BJ (cell line): ENCODE measurements at places on chromosomes 7 and 10.

- DNase-seq, result no peak
Measured at GRCh38 chr7:107815254-107815882, 12.3 kb upstream of the SLC26A3 start.

GRCh38 chr7:13117103-13117502, 429.7 kb downstream of the ARL4A start:
- no peak for DNase-seq

GRCh38 chr7:122965306-122965705, 30.2 kb downstream of the TAS2R16 start:
- DNase-seq, result no peak

DNA sequence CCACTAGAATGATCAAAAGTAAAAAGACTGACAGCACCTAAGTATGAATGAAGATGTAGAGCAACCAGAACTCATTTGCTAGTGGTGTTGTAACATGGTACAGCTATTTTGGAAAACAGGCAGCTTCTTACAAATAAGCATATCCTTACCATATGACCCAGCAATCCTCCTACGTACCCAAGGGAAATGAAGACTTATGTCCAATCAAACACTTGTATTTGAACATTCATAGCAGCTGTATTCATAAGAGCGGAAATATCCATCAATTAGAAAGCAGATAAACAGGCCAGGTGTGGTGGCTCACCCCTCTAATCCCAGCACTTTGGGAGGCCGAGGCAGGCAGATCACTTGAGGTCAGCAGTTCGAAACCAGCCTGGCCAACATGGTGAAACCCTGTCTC, 53.0 kb downstream of the KLRG2 start:
- no peak for DNase-seq

- no peak for DNase-seq
Measured at GRCh38 chr10:12355384-12355783, 6.0 kb downstream of the CAMK1D start.

GRCh38 chr7:142798451-142799436, 28.0 kb downstream of the PRSS2 start:
- no peak for DNase-seq

DNA sequence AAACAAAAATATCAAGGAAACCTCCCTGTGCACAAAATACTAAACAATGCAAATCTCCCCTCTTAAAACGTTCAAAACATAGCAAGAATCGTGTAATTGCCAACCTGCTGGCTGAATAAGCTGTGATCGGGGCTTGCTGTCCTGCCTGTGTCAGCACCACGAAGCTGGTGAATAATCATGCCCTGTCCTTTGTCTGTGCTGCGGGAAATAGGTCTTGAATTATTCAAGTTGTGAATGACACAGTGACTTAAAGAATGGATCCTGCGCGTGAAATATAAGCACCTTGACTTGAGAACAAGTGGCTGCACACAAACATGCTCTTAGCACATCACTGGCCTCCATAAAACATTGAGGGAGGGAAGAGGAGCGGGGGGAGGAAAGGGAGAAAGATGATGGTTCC, 130.2 kb downstream of the OAT start:
- no peak for DNase-seq

- no peak for DNase-seq
Measured at GRCh38 chr10:108749042-108749441, 1174.3 kb downstream of the XPNPEP1 start.

GRCh38 chr10:88932539-88933256, 19.9 kb downstream of the ACTA2 start:
- peak; percentile 71 for DNase-seq

DNA sequence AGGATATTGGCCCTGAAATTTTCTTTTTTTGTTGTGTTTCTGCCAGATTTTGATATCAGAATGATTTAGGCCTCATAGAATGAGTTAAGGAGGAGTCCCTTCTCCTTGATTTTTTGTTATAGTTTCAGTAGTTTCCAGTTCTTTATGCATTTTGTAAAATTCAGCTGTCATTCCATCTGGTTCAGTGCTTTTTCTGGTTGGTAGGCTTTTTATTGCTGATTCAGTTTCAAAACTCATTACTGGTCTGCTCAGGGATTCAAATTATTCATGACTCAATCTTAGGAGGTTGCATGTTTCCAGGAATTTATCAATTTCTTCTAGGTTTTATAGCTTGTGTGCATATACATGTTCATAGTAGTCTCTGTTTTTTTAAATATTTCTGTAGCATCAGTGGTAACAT, 10.1 kb upstream of the TMEM196 start:
- no peak for DNase-seq

DNA sequence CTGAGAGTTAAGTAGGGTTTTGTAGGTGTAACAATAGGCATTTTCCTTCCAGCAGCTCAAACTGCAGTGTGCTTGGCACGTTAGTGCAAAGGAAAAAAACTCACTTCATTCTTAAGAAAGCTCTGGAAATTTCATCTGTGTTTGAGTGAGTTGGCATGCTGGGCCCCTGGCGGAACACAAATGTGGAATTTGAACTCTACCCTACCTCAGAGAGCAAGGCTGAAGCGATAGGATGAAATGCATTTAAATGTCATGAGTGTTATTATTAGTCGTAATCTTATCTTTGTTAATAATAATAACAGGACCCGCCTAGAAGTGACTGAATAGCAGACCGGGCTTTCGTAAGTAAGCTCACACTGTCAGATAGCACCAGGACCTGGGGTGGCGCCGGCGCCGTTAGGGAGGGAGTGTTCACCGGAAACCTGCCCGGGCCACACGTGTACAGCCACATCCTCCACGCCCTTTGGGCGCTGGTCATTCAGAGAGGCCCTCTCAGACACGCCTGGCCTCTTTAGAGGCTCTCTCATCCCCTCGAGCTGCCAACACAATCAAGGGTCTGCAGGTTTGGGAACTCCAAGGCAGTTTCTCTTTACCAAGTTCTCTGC, 63.5 kb downstream of the GRK5 start:
- no peak for DNase-seq

DNA sequence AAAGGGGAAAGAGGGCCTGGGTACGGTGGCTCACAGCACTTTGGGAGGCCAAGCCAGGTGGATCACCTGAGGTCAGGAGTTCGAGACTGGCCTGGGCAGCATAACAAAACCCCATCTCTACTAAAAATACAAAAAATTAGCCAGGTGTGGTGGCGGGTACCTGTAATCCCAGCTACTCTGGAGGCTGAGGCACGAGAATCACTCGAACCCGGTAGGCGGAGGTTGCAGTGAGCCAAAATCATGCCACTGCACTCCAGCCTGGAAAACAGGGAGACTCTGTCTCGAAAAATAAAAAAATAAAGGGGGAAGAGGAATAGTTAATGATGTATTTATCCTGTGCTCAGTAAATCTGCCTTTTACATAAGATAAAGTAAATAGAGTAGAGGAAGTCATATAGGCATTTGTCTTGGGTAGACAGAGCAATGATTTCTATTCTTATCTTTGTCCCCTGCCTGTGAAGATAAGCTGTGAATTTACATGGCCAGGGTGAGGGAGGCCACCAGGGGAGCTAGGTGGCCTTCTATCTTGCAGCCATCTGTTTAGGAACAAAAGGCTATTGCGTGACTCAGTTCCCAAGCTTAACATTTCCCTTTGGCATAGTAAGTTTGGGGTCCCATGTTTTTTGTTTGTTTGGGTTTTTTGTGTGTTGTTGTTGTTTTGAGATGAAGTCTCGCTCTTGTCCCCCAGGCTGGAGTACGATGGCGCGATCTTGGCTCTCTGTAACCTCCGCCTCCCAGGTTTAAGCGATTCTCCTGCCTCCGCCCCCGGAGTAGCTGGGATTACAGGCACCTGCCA, 73.2 kb upstream of the GTF2I start:
- DNase-seq, result no peak

DNA sequence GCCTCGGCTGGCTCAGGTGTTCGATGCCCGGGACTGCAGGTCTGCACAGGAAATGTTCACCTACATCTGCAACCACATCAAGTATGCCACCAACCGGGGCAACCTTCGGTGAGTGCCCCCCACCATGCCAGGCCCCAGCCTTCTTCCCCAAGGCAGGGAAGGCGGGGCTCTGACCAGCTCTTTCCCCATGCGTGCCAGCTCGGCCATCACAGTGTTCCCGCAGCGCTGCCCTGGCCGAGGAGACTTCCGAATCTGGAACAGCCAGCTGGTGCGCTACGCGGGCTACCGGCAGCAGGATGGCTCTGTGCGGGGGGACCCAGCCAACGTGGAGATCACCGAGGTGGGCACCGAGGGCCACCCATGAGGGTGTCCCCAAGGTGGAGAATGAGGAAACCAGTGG, 7.5 kb downstream of the NOS3 start:
- DNase-seq, result no peak

DNA sequence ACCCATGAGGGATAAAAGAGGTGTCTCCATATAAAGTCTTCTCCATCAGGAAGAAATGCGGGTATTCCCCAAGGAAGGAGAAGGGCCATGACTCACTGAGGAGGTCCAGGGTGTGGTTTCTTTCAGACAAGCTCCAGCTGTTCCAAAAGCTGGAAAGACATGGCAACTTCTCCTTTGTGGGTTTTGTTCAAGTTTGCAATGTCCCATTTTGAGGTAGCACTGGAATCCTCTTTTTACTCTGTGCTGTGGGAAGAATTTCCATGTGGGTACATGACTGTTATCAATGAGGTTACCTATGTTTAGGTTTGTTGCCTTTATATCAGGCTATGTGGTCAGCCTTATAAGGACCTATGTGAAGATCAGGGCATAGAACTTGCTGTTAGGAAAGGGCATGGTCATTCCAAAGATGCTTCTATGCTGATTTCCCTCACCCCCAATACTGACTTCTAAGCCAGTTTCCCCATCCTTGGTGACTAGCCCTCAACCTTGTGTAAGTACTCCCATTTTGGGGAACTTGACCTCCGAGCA, 697.5 kb downstream of the INHBA start:
- peak; percentile 43 for DNase-seq

DNA sequence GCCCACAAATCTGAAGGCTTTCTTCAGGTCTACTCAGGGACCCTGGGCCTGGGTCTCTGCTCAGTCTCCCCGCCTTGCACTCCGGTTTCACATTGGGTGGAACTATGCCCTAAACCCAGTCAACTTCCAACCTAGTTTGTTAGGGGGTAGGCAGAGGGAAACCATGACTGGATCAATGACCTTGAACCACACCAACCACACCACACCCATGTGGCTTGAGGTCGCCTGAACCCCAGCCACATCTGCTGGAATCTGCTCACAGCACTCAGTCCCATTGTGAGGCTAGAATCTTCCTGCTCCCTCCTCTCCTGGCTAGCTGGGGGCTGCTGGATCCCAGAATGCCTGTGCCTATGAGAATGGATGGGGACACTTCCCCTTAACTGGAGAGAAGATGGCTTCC, 17.9 kb downstream of the RFC2 start:
- no peak for DNase-seq

DNA sequence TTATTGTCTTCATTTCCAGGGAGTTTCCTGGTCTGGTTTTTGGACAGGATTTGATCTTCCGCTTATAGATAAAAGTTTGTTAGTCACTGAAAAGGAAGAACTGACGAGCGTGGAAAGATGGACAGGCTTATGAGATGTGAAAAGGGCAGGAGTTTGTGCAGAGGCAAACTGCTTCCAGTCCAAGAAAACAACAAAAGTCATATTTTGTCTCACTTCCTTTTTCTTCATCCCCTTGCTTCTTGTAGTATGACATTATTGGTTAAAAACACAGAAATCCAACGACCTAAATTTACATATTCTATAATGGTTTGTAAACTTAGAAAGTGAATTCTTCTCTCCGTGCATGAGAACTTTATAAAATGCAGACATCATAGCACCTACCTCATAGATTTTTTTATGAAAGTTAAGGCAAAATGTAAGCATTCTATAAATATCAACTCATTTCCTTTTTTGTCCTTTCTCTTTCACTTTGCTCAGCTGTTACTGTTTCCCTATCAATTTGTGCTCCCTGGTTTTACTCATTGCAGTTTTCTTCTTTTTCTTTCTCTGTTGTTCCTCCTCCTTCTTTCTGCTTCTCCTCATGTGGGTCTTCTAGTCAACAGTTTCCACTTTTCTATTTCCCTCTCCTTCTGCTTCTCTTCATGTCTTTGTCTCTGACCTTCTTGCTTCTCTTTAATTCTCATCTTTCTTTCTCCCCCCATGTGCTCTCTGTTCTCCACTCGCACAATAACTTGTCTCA, 370.2 kb downstream of the ARL4A start:
- no peak for DNase-seq

GRCh38 chr7:133763076-133763640, 364.0 kb upstream of the LRGUK start:
- DNase-seq, result peak; percentile 21

DNA sequence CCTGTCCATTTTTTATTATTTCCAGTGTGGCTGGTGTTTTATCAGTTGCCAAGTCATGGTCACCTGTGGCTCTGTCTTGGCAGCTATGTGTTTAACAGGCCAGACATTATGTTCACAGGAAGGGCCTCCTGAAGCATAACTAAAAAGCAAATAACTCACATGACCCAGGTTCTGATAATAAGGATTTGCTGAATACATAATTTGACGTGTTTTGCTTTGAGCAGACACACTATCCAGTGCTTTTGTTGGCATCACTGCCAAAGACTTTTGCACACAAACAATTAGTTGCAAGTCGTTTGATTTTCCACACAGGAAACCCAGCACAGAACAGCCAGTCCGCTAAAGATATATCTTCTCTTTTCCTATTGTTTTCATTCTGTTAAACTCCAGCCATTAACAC, 173.6 kb downstream of the ARL4A start:
- no peak for DNase-seq

GRCh38 chr7:2633538-2634266, 1.9 kb downstream of the TTYH3 start:
- peak; percentile 61 for DNase-seq

DNA sequence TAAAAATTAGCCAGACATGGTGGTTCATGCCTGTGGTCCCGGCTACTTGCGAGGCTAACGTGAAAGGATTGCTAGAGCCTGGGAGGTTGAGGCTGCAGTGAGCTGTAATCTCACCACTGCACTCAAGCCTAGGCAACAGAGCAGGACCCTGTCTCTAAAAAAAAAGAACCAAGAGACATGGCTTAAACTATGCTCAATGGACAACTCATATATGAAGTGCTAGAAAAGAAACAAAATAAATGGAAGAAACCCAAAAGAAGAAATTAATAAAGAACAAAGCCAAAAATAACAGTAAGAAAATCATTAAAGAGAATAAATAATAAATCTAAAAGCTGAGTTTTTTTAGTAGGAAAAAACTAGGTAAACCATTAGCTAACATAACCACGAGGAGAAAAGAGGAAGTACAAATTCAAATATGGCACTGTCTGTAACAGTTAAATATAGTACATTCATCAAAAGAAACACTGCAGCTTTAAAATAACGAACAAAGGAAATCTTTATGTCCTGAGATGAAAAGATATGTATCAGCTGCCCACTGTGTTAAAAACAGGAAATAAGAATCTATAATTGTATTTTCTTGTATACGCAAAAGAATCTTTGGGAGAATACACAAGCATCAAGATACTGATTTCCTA, 48.7 kb downstream of the UPF2 start:
- DNase-seq, result no peak

GRCh38 chr7:147235645-147236382, 1119.2 kb downstream of the CNTNAP2 start:
- DNase-seq, result no peak

GRCh38 chr10:125565046-125565445, 117.9 kb downstream of the TEX36 start:
- no peak for DNase-seq

- peak; percentile 13 for DNase-seq
Measured at GRCh38 chr7:140506788-140507464, 27.6 kb upstream of the MKRN1 start.

GRCh38 chr7:43701500-43701854, 27.8 kb downstream of the COA1 start:
- no peak for DNase-seq

- peak; percentile 17 for DNase-seq
Measured at GRCh38 chr7:91046322-91047089, 217.7 kb upstream of the FZD1 start.

GRCh38 chr7:135859538-135859937, 110.9 kb upstream of the FAM180A start:
- DNase-seq, result no peak

- DNase-seq, result peak; percentile 6
Measured at GRCh38 chr7:82109288-82109687, 334.3 kb downstream of the CACNA2D1 start.
